ENCODE measurements at places on chromosomes 6 and 20.

DNA sequence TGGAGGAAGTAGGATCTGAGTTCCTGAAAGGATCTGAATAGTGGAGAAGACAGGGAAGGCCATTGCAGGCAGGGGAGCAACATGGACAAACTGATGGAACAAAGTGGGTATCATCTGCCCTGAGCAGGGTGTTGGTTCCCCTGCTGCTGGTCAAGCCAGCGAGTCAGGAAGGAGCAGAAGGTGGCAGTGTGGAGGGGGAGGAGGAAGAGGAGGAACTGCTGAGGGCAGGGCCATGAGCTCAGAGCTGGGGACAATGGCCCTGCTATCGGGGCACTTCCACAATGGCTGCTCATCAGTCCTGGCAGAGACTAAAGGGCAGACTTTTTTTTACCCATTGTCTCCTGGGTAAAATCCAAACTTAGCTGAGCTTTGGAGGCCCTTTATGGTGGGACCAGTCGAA, 13.6 kb downstream of the CNBD2 start:
- DNase-seq, result no peak

- DNase-seq, result peak; percentile 52
These were observed 9.6 kb downstream of the IGF2R start for GRCh38 chr6:159978291-159979135.

DNA sequence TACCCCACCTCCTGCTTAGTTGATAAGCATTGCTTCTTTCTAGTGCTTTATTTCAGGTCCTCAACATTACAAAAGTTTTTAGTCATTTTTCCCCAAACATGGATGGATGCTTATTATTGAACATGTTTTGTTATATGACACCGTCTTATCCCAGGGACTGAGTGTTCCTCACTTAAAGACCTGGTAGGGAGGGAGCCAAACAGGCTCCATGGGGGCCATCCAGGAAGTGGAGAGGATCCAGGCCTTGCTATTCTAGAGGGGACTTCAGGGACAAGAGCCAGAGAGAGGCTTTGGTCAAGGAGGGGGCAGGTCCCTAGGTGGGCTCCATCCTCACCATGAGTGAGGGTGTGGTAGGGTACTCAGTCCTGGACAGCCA, 7.4 kb downstream of the SLC32A1 start:
- DNase-seq, result no peak

- no peak for DNase-seq
These were observed 5.2 kb upstream of the MRAP2 start for GRCh38 chr6:84028350-84028749.

DNA sequence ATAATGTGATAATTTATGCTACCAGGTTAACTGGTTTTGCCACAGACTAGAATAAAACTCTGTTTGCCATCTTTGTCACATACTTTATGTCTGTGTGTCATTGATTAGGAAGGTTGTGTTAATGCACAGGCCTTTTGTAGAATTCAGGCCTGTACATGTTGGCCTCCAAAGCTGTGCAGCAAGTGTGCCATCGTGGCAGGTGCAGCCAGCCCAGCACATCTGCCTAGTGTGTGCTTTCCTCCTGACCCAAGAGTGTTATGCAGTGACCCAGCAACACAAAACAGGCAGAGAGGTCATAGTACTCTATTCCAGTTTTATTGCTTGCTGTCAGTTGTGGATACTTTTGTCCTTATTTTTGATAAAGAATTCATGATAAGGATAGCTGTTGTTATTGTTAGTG, 3.7 kb downstream of the MAP3K4 start:
- no peak for DNase-seq

- no peak for DNase-seq
These were observed 315.0 kb downstream of the GMDS start for GRCh38 chr6:1930356-1930755.

GRCh38 chr20:34070859-34071258, 41.2 kb downstream of the EIF2S2 start:
- no peak for DNase-seq

DNA sequence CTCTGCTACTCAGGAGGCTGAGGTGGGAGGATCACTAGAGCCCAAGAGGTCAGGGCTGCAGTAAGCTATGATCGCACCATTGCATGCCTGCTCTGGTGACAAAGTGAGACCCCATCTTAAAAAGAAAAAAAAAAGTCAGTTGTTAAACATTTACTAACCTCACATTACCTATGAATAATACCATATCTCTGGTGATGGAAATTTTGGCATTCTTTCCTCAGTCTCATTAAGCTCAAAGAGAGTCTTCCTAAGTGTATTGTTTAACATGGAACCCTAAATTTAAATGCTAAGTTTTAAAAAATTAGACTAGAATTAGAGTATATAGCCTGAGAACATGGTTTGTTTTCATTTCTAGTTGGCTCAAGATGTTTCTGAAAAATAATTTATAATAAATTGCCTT, 11.3 kb upstream of the BFSP1 start:
- no peak for DNase-seq

GRCh38 chr20:32562495-32562911, 22.6 kb downstream of the NOL4L start:
- DNase-seq, result no peak

GRCh38 chr20:725491-725890, 42.8 kb downstream of the SLC52A3 start:
- no peak for DNase-seq

- DNase-seq, result no peak
These were observed 40.3 kb downstream of the GPX5 start for GRCh38 chr6:28565823-28566526.

DNA sequence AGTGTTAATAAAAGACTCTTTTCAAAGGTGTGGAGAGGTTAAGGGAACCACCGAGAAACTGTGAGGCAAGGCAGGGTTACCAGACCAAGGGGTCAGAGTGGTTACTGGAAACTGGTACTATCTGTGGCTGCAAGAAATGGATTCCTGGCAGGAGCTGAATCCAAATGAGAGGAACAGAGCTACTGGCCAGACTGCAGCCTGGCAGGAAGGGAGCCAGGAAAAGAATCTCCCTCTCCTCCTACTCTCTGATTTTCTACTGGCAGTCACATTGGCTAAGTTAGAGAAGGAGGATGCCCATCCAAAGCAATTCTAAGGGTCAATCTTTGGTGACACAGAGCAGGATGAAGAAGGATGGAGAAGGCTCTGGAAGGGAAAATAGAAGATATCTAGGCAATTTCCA, 211.5 kb downstream of the GRM1 start:
- DNase-seq, result no peak

GRCh38 chr6:288866-289265, 3.4 kb upstream of the DUSP22 start:
- DNase-seq, result no peak

DNA sequence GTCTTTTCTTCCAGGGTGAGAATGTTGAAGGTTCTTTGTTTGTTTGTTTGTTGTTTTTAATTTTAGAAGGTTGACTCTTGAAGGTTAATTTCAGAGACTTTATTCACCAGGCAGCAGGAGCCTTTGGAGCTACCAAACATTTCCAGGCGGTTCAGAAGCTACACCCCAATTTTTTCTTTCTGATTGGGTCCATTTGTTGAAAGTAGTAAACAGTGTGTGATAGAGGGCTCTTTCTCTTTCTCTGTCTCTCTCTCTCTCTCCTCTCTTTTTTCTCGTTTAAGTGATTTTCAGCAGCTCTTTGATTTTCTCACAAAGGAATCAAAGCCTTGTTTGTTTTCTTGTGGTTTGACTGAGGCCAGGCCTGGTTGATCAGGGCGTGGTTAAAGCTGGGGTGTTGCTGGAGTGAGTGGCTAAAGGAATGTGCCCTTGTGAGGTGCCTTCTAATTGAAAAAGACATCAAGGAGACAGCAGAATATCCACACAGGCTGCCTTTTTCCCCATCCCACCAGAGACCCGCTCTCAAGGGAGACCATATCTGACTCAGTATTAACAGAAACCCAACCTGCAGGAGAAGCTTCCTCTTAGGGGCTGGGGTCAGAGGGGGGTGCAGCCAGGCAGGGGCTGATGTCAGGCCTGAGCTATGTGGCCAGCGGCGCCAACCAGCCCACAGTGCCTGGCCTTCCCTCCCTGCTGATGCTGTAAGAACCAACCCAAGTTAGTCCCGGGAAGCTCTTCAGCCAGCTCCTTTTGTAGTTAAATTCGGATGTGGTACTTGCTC, 40.4 kb upstream of the NAA20 start:
- DNase-seq, result no peak

DNA sequence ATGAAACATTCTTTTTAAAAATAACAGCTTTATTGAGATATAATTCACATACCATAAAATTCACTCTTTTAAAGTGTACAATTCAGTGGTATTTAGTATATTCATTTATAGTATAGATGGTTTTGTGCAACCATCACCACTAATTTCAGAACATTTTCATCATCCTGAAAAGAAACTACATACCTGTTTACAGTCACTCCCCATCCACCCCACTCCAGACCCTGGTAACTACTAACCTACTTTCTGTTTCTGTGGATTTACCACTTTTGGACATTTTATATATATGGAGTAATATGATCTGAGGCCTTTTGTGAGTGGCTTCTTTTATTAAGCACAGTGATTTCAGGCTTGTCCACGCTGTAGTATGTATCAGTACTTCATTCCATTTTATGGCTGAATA, 2.5 kb upstream of the TMEM217 start:
- DNase-seq, result no peak

- DNase-seq, result no peak
These were observed 81.6 kb upstream of the SNX9 start for GRCh38 chr6:157741321-157741947.

DNA sequence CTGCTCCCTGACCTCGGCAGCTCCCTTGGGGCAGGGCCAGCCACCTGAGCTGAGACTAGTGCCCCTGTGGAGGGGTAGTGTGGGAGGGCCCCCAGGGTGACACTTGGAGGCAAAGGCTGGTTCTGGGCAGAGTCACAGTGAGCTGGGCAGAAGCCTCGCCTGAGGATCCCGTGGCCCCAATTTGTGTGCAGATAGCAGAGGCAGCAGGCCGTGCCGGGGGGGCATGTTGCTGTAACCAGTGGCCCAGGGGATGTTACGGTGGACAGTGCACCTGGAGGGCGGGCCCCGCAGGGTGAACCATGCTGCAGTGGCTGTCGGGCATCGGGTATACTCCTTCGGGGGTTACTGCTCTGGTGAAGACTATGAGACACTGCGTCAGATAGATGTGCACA, 2.9 kb downstream of the KLHDC3 start:
- DNase-seq, result no peak

GRCh38 chr6:475314-475713, 83.8 kb downstream of the IRF4 start:
- DNase-seq, result no peak

- no peak for DNase-seq
These were observed 103.2 kb downstream of the TOX2 start for GRCh38 chr20:44017905-44018258.

- DNase-seq, result no peak
These were observed 78.3 kb downstream of the STXBP5 start for GRCh38 chr6:147282566-147282959.

GRCh38 chr6:134432036-134432435, 114.1 kb upstream of the SGK1 start:
- DNase-seq, result no peak

- DNase-seq, result no peak
These were observed 90.5 kb upstream of the SAMD5 start for GRCh38 chr6:147417954-147418353.

DNA sequence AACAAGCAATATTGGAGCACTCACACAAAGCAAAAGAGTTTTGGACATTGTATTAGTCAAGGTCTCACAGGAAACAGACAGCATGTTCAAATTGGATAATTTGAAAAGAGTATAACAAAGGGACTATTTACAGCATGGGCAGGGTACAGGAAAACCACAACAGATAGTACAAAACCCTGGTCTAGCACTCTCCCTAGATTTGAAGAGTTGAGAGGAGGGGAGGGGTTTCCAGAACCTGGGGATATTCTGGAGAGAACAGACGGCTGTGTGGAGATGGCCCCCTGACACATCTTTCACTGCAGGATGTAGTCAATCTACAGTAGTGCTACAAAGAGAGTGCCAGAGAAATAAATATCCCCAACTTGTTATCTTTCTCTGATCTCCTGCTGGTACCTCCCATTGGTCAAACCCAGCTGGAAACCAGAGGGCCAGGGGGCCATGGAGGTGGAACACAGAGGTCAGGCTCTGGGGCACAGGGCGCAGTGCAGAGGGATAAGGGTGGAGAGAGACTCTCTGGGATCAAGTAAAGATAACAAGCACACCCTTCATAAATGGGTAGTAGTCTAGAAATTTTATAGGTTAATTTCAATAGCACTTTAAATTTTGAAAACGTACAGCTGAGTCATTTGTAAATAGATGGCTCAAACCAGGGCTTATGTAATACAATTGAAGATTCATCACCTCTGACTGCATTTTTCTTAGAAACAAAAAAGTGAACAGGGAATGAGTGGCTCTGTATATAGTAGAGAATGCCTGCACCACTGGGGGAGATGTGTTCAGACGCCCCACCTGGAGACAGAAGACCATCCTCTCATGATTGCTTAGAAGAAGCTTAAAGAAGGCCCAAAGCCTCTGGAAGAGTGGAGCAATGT, 25.7 kb downstream of the RCAN2 start:
- no peak for DNase-seq

DNA sequence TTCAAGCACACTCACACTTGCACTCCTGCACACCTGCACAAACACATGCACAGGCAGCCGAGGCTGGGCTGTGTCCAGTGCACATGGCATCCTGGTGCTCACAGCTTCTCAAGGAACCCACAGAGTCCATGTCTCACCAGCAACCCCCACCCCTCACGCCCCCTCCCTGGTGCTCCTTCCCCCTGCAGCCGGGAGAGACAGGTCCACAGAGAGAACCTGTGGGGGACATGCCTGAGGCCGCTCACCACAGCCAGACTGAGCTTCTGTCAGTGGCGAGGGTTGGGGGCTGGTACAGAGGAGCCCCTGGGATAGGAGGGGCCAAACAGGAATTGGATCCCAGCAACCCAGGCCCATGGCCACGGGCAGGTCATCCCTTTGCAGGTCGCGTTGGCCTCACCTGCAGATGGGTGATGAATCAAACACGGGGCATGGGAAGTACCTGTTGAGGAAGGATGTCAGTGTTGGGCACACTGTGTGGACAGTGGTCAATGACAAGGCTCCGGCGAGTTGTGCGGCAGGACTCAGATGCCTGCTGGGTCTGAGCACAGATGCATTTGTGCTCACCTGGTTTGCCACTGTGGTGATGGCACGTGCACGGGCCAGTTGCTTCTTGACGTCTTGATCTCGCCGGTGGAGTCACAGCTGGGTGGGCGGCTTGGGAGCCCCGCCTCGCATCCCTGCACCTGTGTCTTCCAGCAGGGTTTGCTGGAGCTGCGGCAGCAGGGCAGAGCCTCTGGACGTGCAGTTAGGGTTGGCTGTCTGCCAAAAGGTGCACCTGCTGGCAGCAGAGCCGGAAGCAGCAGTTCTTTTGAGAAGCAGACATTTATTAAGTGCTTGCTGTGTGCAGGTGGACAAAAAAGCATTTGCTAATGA, 113.0 kb downstream of the ERMARD start:
- DNase-seq, result no peak

- DNase-seq, result no peak
These were observed 63.5 kb upstream of the SMIM29 start for GRCh38 chr6:34312259-34312658.

GRCh38 chr6:147136057-147136456, 68.2 kb upstream of the STXBP5 start:
- DNase-seq, result no peak

GRCh38 chr6:90483956-90484355, 102.9 kb downstream of the MAP3K7 start:
- DNase-seq, result no peak

- DNase-seq, result peak; percentile 14
These were observed 36.7 kb downstream of the LRFN2 start for GRCh38 chr6:40550202-40551101.
